ENCODE measurements at places on chromosomes 1 and 21. TPM values are rescaled to one million over a fixed set of nuclear protein-coding genes. Genes with fewer than 3 reads are reported as not detected.

Gene SNX27
- polyA plus RNA-seq, result 21.8 TPM

GRCh38 chr1:42784946-42785693, at the start of gene TMEM269:
Gene TMEM269, plus strand, starts transcription at chr1:42784991. Its CDS starts 4,903 bp downstream, at chr1:42789894.
- DNase-seq, result no peak

DNA sequence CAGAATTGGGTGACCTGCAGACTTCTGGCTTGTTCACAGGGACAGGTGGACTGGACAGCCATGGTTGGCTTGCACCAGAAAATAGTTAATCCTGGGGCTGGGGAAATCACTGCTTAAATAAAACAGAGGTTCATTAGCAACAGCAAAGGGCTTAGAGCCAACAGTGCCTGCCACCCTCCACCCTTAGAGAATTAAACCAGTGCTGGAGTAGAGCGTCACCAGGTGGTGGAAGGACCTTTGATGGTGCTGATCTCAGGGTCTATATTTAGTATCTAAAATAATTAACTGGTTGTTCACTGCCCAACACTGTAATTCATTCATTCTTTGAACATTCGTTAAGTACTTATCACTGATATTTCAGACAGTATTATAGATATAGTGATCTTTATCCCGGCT, 34.7 kb upstream of the PDE9A start:
- no peak for DNase-seq

- DNase-seq, result no peak
These were observed 59.0 kb upstream of the F3 start for GRCh38 chr1:94600556-94600955.

- no peak for DNase-seq
These were observed 330.2 kb downstream of the RRAGC start for GRCh38 chr1:38529391-38529790.

DNA sequence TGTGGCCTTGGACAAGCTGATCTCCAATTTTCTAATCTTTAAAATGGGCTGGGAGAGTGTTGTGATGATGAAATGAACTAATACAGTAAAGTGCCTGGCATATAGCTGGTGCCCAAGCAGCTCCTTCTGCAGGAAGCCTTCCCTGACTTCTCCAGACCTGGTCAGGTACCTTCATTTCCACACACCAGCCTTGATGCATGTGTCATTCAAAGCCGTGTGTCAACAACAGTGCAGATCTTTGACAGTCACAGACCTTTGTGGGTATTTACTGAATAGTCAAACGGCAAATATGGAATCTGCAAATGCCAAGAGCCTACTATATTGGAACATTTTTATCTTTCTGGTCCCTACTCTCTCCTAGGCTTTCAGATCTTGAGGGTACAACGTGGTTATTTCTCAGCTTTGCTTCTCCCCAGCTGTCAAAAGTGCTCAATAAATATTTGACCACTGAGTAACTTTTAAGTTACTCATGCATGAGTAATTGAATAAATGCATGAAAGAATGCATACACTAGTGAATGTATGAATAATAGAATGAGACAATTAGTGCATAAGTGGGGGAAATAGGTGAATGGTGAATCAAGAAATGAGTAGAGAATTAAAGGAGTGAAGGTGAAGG, 75.4 kb downstream of the MDM4 start:
- no peak for DNase-seq

DNA sequence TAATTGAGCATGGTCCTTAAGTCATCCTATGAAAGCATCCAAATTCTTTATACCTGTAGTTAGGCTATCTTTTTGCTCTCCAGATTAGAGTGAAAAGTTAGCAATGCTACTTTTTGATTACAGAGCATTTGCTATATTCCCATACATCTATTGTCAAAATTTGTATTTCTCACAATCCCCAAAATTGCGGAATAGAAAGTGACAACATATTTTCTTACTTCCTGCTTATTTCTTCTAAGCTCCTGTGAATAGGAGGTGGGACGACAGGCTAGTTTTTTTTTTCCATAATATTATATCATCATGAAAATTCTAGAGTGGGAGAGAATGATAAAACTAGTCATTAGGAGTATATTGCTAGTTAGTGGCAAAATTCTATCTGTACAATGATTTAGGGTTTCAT, 264.0 kb upstream of the DPYD start:
- DNase-seq, result no peak

- no peak for DNase-seq
These were observed 69.5 kb upstream of the HUNK start for GRCh38 chr21:31803039-31804007.

Gene AQP10
- polyA plus RNA-seq, result 0.09 TPM

- no peak for DNase-seq
These were observed 29.9 kb upstream of the PPP1R15B start for GRCh38 chr1:204441558-204441957.

DNA sequence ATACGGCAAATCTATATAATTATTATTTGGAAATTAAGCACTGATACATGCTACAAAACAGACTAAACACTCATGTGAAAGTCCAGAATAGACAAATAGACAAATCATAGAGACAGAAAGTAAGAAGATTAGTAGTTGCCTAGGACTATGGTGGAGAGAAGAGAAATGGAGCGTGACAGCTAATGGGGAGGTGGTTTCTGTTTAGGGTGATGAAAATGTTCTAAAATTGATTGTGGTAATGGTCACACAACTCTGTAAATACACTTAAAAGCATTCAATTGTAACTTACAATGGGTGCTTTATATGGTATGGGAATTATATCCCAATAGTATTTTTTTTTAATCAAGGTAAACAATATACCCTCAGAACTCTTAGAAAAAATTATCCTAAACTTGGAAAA, 20.4 kb upstream of the ITLN2 start:
- no peak for DNase-seq

Gene NEGR1
- 2.9 TPM for polyA plus RNA-seq

GRCh38 chr1:37147906-37148305, 113.6 kb upstream of the GRIK3 start:
- no peak for DNase-seq

Gene MPL
- 0.55 TPM for polyA plus RNA-seq

Gene RGS18
- 2.8 TPM for polyA plus RNA-seq

Gene TTC34
- polyA plus RNA-seq, result 0.66 TPM

Gene KPRP
- not detected for polyA plus RNA-seq

- DNase-seq, result no peak
These were observed 1.6 kb downstream of the ACAP3 start for GRCh38 chr1:1306070-1306660.

Gene PPIH
- 54.1 TPM for polyA plus RNA-seq

Gene ZNF362
- 57.3 TPM for polyA plus RNA-seq

GRCh38 chr1:93707956-93708355, 26.3 kb upstream of the BCAR3 start:
- no peak for DNase-seq

Gene DENND2C
- polyA plus RNA-seq, result 4.7 TPM
